ENCODE measurements at places on chromosomes 12 and 14.

- peak; percentile 88 for DNase-seq
These were observed 3.8 kb upstream of the SMARCC2 start for GRCh38 chr12:56193025-56193578.

DNA sequence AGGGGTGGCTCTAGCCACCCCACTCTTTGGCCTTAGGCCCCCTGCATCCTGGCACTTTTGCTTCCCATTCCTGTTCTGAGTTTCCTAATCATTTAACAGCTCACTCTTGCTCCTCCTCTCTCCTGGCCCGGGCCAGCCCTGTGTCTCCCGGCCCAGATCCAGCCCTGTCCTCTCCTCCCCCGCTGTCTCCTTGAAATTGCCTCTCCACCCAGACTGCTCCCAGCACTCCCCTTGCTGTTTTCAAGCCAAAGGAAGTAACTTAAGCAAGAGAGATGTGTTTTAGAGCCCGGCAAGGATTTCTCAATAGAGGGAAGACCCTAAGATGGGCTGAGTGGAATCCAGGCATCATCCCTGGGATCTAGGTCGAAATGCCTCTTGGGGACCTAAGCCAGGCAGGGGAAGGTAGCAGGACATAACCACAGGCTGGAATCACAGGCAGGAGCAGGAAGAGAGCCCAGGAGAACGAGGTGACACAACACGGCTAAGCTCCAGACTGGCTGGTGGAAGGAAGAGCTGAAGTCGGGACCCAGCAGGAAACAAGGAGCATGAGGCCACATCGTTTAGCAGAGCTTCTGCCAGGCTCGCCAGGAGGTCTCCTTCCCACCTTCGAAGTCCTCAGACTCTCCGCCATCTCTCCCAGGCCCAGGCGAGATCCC lies 2.0 kb upstream of the LRP1-AS start:
- DNase-seq: no peak

- DNase-seq: no peak
These were observed 259.6 kb downstream of the BTG1 start for GRCh38 chr12:91885851-91886731.

GRCh38 chr14:89141862-89142261 lies 275.2 kb downstream of the FOXN3 start:
- no peak for DNase-seq

DNA sequence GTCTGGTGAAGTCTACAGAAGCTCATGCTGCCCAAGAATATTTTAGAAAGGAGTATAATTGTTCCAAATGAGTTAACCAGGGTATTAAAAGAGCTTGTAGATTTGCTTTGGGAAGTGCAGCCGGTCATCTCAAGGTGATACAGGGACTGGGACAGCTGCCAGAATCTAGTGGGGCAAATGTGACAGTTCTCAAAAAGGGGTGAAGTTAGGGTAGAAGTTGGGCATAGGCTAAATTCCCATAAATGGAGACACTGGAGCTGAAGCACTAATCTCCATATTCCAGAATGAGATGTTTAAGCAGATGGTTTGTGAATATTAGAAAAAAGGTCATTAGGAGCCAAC lies 94.7 kb downstream of the ANO6 start:
- DNase-seq: no peak

- DNase-seq: peak; percentile 54
These were observed 65.3 kb downstream of the SUSD6 start for GRCh38 chr14:69676723-69677122.

- no peak for DNase-seq
These were observed 236.5 kb upstream of the PELI2 start for GRCh38 chr14:55881577-55882241.

All from activated CD4-positive, alpha-beta T cell treated with anti-CD3 and anti-CD28 coated beads, Interleukin-2, Interleukin-4, amounts not matched to agents 100 ng/mL and 50 ng/mL, durations not matched to agents 16 hours and 8 hours (primary cell).